ENCODE measurements at places on chromosomes 11 and 22. TPM values are rescaled to one million over a fixed set of nuclear protein-coding genes. Genes with fewer than 3 reads are reported as not detected.

Gene CDCA5
- total RNA-seq = 29.6 TPM

Gene IRAG1
- total RNA-seq = not detected

Gene MOGAT2
- not detected for total RNA-seq

Gene UBQLN3
- 0.31 TPM for total RNA-seq

Gene CD248
- total RNA-seq = 1.7 TPM

Gene KREMEN1
- 7.9 TPM for total RNA-seq

Gene CCDC34
- total RNA-seq = 7.0 TPM

Gene PYGM
- total RNA-seq = 0.34 TPM

Gene OR51B4
- not detected for total RNA-seq

Gene ELF5
- total RNA-seq = not detected

Gene LMO2
- 0.34 TPM for total RNA-seq

Gene C2CD3
- total RNA-seq = 14.7 TPM

Gene ZDHHC8
- total RNA-seq = 10.8 TPM

Gene MGAT3
- not detected for total RNA-seq

Gene RTL10
- total RNA-seq = 8.8 TPM

Gene BIRC2
- 45.3 TPM for total RNA-seq

Gene OR6A2
- total RNA-seq = 0.46 TPM

Gene FBLN1
- total RNA-seq = 2.8 TPM

Gene CEND1
- not detected for total RNA-seq

Data from melanocyte of skin (primary cell).